ENCODE measurements at places on chromosomes 16 and 17. TPM values are rescaled to one million over a fixed set of nuclear protein-coding genes. Genes with fewer than 3 reads are reported as not detected.

Gene LDHD
- total RNA-seq = 3.7 TPM

DNA sequence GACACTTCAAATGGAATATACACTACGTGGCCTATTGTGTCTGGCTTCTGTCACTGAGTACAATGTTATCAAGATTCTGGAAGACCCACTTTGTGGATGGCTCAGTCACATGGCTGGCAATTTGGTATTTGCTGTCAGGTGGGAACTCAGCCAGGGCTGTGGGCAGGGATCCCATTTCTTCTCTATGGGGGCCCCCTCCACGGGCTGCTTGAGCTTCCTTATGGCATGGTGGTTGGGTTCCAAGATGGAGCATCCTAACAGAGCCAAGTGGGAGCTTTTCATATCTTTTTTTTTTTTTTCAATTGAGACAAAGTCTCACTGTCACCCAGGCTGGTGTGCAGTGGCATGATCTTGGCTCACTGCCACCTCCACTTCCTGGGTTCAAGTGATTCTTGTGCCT, 18.0 kb upstream of the CEP20 start:
- DNase-seq = no peak

Gene ITGAD
- total RNA-seq = not detected

- no peak for DNase-seq
These were observed 19.4 kb upstream of the FASN start for GRCh38 chr17:82117139-82118090.

Gene MMP2
- total RNA-seq = not detected

- no peak for DNase-seq
These were observed 202.4 kb downstream of the C16orf95 start for GRCh38 chr16:87114832-87115231.

Data from PC-3 (cell line).